Endothelial cell (in vitro differentiated cells): ENCODE measurements at places on chromosomes 3 and 15.

DNA sequence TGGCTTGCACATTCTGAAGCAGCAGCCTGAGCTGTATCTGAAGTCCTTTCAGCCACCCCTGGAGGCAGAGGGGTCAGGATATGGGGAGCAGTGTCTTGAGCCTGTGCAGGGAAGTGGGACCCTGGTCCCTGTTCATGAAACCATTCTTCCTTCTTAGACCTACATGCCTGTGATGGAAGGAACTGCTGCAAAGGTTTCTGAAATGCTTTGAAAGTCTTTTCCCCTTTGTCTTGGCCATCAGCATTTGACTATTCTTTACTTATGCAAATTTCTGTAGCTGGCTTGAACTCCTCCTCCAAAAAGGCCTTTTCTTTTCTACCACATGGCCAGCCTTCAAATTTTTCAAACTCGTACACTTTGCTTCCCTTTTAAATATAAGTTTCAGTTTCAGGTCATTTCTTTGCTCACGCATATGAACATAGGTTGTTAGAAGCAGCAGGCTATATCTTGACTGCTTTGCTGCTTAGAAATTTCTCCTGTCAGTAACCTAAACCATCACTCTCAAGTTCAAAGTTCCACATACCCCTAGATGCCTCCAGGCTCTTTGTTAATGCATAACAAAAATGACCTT is 62.3 kb downstream of the GALK2 start:
- no peak for DNase-seq

- DNase-seq = no peak
Measured at GRCh38 chr15:66139591-66140207, 113.9 kb downstream of the MEGF11 start.

GRCh38 chr3:18134386-18135059 is 290.6 kb downstream of the SATB1 start:
- no peak for DNase-seq

DNA sequence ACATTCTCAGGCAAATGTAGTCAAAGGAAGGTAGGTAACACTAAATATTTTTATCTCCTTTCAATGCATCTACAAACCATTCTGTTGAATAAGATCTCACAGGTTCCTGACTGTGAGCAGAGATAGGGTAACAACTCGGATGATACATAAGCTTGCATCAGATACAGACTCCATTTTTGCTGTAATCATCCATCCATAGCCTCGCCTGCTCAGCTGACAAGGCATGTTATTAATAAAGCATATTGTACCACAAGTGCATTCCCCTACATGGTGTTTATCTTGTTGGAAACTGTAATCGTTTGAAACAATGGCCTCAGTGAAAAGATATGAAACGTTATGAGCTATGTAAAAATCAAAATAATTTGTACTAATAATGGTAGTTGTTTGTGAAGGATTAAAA is 35.4 kb upstream of the TCF12 start:
- DNase-seq = no peak

- no peak for DNase-seq
Measured at GRCh38 chr3:197397838-197398237, 99.4 kb upstream of the DLG1 start.
